Femur (tissue), 1 donor: ENCODE measurements at places on chromosomes 16 and 17.
A peak's percentile ranks its signal among the peaks of the same experiment; 100 is the strongest.

GRCh38 chr16:27505297-27506236 lies 44.1 kb downstream of the GTF3C1 start:
- DNase-seq: no peak

DNA sequence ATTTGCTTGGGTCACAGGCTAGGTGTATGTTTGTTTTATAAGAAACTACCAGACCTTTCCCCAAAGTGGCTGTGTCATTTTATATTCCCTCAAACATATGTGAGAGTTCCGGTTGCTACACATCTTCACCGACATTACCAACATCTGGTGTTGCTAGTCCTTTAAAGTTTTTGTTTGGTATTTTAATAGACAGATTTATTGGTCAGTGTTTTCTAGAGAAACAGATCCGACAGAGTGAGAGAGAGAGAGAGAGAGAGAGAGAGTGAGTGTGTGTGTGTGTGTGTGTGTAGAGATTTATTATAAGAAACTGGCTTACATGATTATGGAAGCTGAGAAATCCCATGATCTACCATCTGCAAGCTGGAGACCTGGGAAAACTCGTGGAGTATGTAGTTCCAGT lies 31.0 kb downstream of the LDHD start:
- no peak for DNase-seq

GRCh38 chr16:2897110-2897509 lies 14.1 kb downstream of the FLYWCH2 start:
- no peak for DNase-seq

DNA sequence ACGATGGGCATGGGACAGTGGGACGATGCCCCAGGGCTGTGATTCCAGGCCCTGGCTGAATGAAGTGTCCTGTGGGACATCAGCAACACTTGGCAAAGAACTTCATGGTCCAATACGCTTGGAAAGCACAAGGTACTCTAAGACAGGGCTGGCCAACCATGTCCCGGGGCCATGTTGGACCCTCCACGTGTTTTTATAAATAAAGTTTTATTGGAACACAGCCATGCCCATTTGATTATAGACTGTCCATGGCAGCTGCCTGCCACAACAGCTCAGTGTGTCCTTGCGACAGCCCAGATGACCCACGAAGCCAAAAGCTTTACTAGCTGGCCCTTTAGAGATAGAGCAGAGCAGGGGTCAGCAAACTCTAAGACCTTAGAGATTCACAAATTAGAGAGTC lies 282.1 kb downstream of the C16orf95 start:
- DNase-seq: no peak

DNA sequence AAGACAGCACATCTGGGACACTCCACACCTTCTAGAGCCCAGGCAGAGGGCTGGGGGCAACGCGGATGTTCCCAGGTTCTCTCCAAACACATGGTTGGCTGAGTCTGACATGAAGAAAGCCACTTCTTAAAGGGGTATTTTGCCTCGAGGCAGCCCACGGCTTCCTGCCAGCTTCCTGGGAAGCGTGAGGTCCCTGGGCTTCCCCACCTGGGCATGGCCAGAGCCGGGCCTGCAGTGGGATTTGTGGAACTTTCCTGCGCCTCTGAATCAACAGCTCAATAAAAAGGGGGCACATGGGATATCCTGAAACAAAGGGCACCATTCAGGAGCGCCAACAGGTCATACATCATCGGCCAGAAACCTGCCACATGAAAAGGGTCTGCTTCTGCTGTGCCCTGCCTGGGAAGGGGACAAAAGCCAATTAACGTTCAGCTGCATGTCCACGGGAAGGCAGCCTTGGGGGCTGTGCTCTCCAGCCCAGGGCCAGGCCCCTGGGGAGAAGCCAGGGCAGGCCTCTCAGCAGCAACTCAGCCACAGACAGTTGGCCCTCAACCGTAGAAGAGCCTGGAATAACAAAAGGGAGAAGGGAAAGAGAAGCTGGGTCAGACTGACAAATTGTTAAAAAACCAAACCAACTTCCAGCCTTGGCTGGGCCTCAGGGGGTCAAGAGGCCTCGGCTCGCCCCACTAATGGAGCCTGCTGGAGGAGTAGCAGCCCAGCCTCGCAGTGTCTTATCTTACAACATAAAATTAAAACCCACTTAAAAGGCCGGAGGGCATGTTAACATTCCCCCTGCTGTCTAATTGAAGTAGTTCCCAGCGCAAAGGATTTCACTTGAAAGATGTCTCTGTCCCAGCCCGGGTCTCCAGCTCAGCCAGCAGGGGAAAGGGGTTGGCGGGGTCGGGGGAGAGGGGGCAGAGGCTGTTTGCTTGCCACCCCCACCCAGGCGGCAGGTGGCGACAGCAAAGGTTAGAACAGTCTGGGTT lies 34.2 kb downstream of the TBX4 start:
- DNase-seq: no peak

GRCh38 chr17:32777436-32777835 lies 99.5 kb downstream of the MYO1D start:
- no peak for DNase-seq

GRCh38 chr17:51428668-51429495 lies 168.5 kb downstream of the UTP18 start:
- DNase-seq: no peak

DNA sequence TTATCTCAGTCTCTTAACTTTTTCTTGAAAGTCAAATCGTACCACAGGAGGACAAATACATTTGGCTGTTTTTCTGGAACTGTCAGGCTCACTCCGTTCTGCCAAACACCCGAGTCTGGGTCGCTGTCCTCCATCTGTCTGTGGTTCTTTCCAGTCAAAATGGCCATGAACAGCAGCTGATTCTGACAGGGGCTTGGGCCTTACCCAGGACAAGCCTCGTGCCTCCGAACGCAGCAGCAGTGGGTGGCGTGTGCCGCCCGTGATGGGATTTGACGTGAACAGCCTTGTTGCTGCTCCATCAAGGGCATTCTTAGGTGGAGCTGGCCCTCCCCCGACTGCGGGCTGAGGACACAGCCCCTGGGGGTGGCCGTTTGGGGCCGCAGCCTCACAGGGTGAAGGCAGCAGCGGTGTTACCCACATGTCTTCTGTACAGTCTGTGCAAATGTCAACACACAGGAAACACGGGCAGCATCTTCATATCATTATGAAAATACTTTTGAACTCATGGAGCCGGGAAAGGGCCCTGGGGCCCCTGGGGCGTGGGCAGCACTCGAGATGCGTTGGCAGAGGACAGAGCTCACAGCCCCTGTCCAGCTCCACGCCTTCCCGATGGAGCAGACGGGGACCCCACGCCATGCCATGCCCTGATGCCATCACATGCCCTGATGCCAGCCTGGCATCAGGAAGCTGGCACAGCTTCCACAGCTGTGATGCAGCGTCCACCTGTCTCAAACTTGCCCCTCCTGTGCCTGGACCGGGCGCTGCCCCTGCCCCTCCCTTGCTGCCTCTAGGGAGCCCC lies 8.6 kb upstream of the ACSF3 start:
- DNase-seq: no peak

GRCh38 chr17:28053044-28053670 lies 10.7 kb downstream of the NLK start:
- no peak for DNase-seq

DNA sequence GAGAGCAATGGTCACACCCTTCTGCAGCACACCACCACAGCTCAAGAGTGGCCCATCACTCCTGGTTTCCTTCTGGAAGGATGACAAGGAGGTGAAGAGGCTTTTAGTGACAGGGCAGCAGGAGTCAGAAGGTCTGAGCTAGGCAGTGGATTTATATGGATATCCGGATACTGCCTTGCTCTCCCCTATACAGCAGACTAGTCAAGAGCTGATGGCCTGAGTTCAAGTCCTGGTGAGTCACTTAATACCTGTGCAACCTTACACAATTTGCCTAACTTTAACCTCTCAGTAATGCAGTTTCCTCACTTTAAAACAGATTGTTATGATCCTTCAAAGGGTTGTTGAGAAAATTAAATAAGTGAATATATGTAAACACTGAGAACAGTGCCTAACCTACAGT lies 22.9 kb downstream of the MYO18A start:
- DNase-seq: no peak

DNA sequence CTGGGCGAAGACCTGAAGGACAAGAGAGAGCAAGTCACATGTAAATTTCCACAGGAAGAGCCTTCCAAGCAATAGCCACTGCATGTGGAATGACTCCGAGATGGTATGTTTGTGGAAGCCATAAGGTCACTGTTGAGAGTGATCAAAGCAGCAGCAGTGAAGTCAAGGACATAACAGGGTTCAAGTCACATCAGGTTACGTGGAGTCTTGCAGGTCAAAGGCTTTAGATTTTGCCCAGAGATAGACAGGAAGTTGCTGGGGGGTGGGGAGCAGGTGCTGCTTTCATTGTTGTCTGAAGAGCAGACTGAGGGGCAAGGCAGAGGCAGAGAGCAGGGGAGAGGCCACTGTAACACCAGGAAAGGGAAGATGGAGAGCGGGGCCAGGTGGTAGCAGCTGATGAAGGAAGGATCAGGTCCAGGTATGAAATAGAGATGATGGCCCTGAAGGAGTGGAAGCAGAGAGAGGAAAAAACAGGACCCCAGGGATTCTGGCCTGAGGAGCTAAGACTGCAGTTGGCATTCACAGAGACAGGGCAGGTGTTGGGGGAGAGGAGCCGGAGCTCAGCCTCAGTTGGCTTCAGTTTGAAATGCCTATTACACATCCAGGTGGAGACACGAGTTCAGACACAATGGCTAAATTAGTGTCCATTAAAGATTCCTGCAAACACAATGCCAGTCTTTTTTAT lies 129.3 kb upstream of the AXIN2 start:
- no peak for DNase-seq

GRCh38 chr17:67431249-67432015 lies 54.4 kb downstream of the PITPNC1 start:
- DNase-seq: no peak

DNA sequence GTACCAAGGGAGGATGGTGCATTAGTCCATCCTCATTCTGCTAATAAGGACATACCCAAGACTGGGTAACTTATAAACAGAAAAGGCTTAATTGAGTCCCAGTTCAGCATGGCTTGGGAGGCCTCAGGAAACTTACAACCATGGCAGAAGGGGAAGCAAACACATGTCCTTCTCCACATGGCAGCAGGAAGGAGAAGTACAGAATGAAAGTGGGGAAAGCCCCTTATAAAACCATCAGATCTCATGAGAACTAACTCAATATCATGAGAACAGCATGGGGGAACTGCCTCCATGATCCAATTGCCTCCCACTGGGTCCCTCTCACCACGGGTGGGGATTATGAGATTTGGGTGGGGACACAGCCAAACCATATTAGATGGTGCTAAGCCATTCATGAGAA lies 84.5 kb downstream of the SEC14L1 start:
- DNase-seq: no peak

- peak; percentile 82 for DNase-seq
These were observed at the start of gene SECTM1 for GRCh38 chr17:82333279-82334171. TSS of gene SECTM1 (minus strand) at chr17:82333766. CDS start at chr17:82327240, 6,526 bp downstream.

DNA sequence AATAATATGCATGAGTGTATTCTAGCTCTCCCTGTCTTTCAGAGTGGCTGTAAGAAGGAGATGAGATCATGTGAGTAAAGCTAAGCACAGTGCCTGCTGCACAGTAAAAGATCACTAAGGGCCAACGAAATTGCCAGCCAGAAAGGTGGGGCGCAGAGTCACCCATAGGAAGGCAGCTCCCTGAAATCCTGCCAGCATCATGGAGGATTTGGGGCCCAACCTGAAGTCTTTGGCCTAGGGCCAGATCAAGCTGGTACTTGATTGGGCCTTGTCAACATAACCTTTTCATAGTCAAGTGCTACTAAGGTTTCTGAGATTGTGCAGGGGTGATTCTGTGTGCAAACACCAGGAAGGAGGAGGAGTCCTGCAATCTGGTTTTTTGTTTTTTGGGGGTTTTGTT lies 16.5 kb downstream of the SCNN1B start:
- DNase-seq: no peak

DNA sequence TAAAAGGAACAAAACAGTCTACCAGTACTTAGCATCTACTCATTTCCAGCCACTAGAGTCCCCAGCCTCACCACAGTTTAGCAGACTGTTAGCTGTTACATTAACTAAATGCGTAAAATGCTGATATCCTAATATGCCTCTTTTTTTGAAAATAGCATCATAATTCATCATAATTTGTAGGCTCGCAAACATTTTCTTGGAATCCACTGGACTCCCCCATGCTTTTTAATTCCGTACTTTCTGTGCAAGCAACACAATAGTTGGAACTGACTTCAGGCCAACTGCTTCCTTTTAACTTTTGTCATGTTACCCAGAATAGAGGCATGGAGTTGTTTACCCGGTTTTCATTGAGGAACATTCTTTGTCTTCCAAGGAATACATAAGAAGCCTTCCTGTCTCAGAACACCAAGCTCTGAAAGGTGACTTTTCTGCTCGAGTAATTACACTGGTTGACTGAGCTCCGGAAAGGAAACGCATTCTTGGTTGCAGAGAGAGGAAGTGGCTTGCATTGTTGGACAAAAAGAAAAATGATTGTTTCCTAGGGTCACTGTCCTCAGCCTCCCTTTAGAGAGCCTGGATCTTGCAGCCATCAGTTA lies 30.9 kb upstream of the SEC14L1 start:
- no peak for DNase-seq

DNA sequence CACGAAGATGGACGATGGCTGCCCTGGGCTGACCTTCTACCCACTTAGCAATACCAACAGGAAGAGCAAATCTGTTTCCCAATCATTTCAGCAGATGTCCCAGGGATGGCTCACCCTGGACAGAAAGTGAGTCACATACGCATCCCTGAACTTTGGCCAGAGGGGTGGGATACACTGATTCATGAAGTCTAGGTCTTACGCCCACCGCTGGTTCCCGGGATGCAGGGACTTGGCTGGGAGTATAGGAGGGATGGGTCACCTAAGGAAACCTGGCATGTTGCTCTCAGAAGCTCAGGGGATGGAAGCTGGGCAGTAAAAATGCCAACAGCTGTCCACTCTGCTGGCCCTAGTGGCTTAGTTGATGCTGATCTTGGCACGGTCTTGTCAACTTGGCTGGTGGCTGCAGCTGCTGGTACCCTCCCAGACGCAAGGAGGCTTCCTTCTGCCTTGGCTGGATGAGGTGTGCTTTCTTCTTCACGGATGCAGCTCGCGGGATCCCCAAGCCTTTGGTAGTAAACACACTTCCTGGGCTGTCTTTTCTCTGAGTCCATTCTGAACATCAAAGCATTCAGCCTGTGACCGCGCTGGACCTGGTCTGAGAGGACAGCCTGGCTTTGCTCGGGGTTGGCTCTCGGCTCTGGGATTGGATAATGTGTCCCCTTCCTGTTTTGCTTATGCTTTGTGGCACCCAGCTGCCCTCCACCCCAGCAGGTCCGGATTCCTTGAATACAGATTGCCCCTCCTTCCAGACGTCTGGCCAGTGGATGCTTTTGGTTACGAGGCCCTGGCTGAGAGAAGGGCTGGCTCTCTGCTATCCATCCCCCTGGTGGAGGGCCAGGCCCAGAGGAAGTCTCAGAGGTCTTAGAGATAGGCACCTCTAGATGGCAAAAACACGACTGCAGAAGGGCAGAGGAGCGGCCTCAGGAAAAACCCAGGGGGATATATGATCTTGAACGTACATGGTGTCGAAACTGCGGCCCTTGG lies 71.5 kb downstream of the RAP1GAP2 start:
- peak; percentile 33 for DNase-seq

- DNase-seq: no peak
These were observed 4.7 kb downstream of the KRABD2 start for GRCh38 chr17:8371786-8372185.

- DNase-seq: no peak
These were observed 169.3 kb upstream of the AXIN2 start for GRCh38 chr17:65730711-65731169.
